ENCODE measurements at places on chromosomes 2 and 18. TPM values are rescaled to one million over a fixed set of nuclear protein-coding genes. Genes with fewer than 3 reads are reported as not detected.

DNA sequence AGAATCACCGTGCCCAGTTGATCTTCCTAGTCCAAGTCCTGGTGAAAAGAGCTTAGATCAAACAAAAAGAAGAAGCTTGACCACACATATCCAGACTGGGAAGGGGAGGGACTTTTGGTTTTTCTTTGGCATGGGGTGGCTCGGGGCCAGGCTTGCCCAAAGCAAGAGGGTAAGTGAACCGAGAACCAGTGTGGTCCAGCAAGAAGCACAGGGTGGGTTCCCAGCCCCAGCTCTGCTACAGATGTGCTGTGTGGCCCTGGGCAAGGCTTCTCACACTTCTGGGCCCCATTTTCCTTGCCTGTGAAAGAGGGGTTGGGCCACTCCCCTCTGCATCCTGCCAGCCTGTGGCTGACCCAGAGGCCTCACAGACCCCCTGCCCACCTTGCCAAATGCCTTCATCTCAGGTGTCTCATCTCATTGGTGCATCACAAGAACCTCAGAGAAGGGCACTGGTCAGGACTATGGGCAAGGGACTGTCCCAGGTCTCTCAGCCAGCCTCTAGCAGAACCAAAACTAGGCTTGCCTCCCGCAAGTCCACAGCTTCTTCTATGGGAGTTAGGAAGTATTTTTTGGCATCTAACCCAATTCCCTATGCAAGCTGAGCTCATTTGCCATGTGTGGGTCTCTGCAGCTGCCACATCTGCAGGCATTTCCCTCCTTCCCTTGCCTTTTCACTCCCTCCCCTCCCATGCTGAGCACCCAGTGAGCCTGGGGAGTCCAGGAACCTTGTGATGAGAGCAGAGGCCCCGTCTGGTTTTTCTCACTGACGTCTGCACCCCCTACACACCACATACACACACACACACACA, 6.9 kb downstream of the ATP6V1B1 start:
- DNase-seq = no peak

DNA sequence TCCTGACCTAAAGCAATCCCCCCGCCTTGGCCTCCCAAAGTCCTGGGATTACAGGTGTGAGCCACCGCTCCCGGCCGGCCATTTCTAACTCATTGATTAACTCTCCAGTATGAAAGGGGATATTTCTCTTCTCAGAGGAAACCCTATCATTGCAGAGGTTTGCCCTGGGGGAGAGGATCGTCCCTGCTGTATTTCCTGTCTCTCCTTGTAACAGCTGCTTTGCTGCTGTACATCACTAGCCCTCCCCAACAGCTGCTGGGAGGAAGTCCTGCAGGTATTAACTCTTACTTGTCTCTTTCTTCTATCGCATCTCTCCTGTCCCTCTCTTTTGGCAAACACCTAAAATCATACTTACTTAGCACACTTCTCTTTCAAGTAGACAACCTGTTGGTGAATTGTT, 219.0 kb upstream of the DSEL start:
- DNase-seq = no peak

Gene IL1RN
- polyA plus RNA-seq = 3.2 TPM

- no peak for DNase-seq
Observed at GRCh38 chr2:32417659-32418058, 60.8 kb downstream of the BIRC6 start.

GRCh38 chr2:147177071-147177857, 667.6 kb upstream of the ACVR2A start:
- DNase-seq = no peak

Gene UGT1A4
- polyA plus RNA-seq = not detected

Gene GRP
- 0.50 TPM for polyA plus RNA-seq

Gene GKN2
- not detected for polyA plus RNA-seq

Gene SDC1
- polyA plus RNA-seq = 22.2 TPM

- DNase-seq = no peak
Observed at GRCh38 chr2:48452108-48452507, 77.8 kb upstream of the STON1 start.

Gene ALPG
- polyA plus RNA-seq = not detected

Gene TGFA
- polyA plus RNA-seq = 19.4 TPM

- no peak for DNase-seq
Observed at GRCh38 chr2:148913061-148913460, 38.0 kb downstream of the KIF5C start.

Gene PAX8
- polyA plus RNA-seq = 474 TPM

- no peak for DNase-seq
Observed at GRCh38 chr18:33507019-33507418, 66.5 kb upstream of the CCDC178 start.

Gene MOGAT1
- 0.27 TPM for polyA plus RNA-seq

GRCh38 chr2:175834477-175834876, 167.6 kb downstream of the LNPK start:
- no peak for DNase-seq

Gene RESP18
- polyA plus RNA-seq = not detected

GRCh38 chr18:47062471-47062870, 27.1 kb upstream of the ELOA2 start:
- no peak for DNase-seq

DNA sequence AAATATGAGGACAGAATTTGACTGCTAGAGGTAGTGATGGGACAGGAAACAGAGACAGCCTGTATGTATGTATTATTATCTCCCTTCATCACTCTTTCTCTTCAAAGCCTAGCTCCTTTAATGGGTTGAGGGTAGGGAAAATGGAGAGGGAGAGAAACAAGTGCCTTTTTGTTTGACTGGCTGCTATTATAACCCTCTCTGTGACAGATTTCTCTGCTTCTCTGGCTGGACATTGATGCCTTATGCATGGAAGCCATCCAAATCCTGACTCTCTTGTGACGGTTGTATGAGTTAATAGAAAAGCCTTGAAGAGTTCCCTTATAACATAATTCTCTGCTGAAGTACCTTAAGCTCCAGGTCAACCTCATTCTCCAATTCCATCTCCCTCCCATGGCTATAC, 118.5 kb upstream of the COL5A2 start:
- DNase-seq = no peak

- no peak for DNase-seq
Observed at GRCh38 chr2:109162999-109163398, 34.0 kb downstream of the SH3RF3 start.

Gene CNGA3
- not detected for polyA plus RNA-seq

Gene LYG2
- 1.0 TPM for polyA plus RNA-seq

Gene ADD2
- 6.0 TPM for polyA plus RNA-seq

- no peak for DNase-seq
Observed at GRCh38 chr18:46439037-46439436, 218.0 kb downstream of the LOXHD1 start.

GRCh38 chr2:207437136-207437523, 92.6 kb upstream of the CREB1 start:
- no peak for DNase-seq

Gene CROCC2
- polyA plus RNA-seq = 0.10 TPM

GRCh38 chr2:207956771-207957170, 68.6 kb downstream of the PLEKHM3 start:
- no peak for DNase-seq

Gene SGPP2
- 17.4 TPM for polyA plus RNA-seq

Gene CRYGC
- polyA plus RNA-seq = not detected
